ENCODE measurements at places on chromosomes 12 and 14.

- DNase-seq: no peak
Measured at GRCh38 chr12:79203058-79203647, 338.6 kb downstream of the SYT1 start.

- peak; percentile 10 for DNase-seq
Measured at GRCh38 chr14:72709916-72710611, 183.8 kb downstream of the DPF3 start.

- no peak for DNase-seq
Measured at GRCh38 chr12:122421821-122422729, at the start of gene CLIP1. CLIP1 (minus strand) TSS chr12:122422669; CDS start chr12:122380452, 42,217 bp downstream.

GRCh38 chr12:77615332-77615731, 215.4 kb upstream of the NAV3 start:
- no peak for DNase-seq

DNA sequence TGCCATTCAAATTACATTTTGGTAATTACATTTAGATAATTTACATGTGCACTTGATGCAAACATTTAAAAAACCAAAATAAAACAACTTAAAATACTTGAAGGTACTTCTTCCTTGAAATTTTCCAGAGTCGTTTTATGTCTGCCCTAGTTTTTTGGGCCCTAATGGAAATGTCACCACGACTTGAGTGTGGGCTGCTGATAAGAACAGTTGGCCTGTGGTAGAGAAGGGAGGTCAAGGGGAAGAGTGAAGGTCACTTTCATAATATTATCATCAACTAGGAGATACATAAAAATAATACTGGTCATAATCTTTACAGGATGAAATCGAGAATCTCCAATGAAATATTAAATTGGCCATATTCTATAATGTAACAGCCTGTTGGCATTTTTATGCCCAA, 23.1 kb downstream of the ZDHHC17 start:
- no peak for DNase-seq

DNA sequence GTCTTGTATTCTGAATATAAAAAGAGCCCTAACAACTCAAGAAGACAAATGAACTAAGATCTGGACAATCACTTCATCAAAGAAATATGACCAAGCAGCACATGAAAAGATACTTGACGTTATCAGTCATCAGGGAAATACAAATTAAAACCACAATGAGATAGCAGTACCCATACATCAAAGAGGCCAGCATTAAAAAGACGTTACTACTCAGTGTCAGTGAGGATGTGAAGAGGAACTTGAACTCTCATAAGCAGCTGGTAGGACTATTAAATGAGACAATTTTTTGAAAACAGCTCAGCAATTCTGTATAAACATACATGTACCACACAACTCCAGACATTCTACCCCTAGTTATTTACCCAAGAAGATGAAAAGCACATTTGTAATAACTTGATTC, 55.9 kb downstream of the FERMT2 start:
- DNase-seq: no peak

DNA sequence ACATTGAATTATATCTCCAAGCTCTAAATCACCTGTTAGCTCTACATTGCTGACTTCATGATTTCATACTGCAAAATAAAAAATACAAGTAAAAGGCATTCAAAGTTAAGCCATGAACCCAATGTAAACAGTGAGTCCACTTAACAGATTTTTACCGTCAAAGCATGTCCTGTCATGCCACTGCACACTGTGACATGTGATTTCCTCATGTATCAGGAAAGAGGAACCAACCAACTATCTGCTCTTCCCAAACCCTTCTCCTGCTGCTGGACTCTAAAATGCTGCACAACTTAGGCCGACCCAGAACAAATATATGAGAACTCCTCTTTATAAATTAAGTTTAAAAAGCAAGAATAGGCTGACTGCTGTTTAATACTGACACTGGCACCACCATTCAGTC, 37.5 kb downstream of the TM7SF3 start:
- DNase-seq: no peak

- DNase-seq: no peak
Measured at GRCh38 chr12:43737646-43738045, 20.9 kb downstream of the PUS7L start.

DNA sequence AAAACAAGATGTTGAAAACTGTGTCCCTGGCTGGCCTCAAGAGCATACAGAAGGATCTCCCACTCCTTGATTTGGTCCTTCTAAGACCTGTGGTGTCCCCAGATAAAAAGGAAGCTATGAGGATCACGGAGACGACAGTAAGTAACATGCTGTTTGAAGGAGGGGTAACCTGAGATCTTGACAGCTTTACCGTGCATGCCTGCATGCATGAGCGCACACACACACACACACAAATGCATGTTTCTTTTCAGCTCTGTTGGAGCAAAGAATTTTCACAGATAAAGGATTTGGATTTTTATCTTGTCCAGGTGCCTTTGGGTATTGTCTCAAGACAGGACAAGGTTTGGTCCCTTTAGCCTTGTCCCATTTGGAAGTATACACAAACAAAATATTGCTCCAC, 411.6 kb upstream of the CCDC196 start:
- no peak for DNase-seq

GRCh38 chr14:65486863-65487262, 74.3 kb downstream of the FUT8 start:
- DNase-seq: no peak

DNA sequence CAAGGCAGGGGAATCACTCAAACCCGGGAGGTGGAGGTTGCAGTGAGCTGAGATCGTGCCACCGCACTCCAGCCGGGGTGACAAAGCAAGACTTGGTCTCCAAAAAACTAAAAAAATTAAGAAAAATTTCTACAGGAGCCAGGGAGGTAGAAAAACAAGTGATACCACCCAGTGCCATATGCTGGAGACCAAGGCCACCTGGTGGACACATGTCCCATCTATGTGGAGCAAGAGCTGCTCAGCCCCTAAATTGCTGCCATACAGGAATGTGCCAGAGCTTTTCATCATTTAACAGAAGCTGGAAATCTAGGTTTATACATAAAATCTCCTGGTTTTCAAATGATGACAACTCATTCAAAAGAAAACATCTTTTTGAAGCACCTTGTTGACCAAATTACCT, 61.4 kb upstream of the ELK3 start:
- DNase-seq: no peak
